ENCODE measurements at places on chromosomes 12 and 14.

DNA sequence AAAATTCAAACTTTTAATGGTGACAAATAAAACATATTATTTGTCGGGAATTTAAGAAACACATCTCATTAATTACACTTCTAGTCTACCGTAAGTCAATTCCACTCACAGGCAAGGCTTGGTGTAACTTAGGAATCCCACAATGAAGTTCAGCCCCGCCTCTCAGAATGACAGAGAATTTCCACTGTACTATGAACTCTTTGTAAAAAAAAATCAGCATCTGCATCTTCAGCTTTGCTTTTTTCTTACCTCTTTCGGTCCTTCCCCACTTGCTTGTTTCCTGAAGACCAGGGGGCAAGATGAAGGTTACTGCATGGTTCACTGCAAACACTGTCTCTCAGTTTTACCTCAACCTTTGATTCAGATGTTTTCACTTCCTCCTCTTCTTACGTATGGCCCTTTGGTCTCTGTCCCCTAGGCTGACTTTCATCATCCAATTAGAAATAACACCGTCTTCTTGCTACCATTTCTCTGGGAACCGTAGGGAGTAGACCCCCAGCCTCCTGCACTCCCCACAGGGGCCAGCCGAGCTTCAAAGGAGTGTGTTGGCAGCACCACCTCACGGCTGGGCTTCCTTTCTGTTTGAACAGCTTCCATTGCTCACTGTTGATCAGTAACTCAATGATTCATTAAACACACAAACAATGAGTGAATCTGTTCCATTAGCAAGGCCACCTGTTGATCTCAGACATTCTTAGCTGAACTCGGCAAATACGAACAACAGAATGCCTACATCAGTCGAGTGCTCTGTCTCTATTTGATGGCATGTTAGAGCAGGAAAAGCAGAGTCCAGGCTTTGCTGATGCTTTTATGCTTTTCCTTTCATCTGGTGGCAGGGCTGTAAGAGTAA lies 343.0 kb downstream of the BMP4 start:
- peak; percentile 69 for DNase-seq

DNA sequence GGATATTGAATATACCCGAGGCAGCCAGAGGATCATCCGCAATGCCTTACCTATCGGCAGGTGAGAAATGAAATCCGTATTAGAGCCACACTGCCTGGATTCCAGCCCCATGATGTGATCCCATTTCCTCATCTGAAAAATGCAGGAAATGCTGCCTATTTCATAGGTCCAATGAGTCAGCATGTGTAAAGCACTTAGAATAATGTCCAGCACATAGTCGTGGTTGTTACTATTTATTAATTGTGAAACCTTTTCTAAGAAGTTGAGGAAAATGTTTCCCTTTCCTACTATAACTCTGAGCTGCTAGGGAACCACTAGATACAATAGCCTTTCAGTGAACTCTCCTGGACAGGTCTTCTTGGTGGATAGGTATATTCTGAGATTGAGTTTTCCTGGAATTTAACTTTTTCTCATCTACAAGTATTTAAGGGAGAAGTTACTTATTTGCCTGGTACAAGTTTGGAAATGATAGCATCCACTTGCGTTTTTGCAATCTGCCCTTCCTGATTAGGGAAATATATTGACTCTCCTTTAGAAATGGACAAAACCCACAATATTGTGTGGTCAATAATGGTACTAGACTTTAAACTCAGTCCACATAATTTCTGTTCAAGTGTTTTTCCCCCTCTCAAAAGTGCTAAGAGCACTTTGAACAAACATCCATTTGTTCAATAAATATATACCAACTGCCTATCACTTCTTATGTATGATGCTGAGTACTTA lies 12.2 kb downstream of the POLR3B start:
- DNase-seq, result peak; percentile 55

DNA sequence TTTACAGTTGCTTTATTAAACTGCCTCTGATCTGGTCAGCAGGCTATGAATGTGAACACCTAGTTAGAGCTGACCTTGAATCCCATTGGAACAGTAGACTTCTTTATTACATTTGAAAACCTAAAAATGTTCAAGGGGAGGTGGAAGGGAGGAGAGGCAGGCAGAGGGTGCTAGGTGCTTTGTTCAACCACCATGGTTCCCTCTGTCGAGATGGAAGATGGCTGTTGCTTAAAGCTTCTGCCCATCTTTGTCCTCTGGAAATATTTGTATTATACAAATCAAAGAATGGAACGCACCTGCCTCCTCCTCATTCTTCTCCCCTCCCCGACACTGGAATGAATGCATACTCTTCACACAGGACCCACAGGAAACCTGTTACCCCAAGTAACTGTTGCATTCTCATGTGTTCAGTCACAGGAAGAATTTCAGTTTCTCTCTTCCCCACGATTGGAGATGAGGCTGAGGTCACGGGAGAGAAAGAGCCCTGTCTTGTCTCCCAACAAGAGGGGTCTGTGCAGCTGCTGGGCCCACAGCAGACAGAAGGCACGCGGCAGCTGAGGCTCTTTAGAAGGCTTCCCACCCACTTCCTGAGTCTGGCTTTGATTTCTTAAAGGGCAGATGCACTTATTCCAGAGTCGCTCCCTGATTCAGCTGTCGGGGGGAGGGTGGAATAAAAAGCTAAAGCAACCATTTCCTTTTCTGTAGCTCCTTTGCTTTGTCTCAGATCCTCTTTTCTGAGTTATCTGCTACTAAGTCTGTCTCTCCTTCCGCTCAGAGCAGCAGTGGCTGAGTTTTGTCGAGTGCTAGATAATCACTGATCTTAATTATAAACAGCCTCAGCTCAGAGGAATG lies 217.9 kb upstream of the BTG1 start:
- no peak for DNase-seq

DNA sequence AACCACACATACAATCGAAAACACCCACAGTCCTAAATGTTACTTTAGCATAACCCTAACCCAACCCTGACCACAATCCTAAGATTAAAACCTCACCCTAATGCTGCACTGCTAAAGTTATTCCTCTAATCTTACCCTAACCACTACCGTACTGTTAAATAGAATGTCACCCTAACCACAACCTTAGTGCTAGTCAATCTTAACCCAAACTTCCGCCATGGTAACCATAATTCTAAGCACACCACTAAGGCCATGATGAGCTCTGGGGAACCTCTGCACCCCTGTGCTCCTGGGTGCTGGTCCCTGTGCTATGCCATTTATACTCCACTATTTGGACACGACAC lies 38.0 kb downstream of the LTBP2 start:
- DNase-seq, result no peak

GRCh38 chr12:56042843-56043242 lies 1.1 kb downstream of the RPS26 start:
- DNase-seq, result no peak

- DNase-seq, result peak; percentile 86
Observed at GRCh38 chr12:31749024-31749704, 20.3 kb upstream of the AMN1 start.

DNA sequence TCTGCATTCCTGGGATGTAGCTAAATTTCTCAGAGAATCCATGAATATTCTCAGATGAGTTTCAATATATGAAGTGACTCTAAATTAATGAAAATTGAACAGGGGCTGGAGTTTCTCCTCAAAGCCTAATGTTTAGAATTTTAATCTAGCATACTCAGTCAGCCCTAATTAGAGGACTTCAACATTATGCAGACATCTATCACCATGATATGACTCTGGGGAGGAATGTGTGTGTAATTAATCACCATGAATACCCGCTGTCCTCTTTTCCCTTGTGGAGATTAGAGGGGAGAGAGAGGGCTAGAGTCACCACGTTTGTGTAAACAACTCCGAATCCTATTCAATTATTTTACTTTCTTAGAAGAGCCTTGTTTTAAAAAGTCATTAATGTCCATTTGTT lies 698.6 kb upstream of the MDGA2 start:
- no peak for DNase-seq

- DNase-seq, result no peak
Observed at GRCh38 chr14:34212172-34212929, 249.7 kb downstream of the SPTSSA start.

- DNase-seq, result no peak
Observed at GRCh38 chr14:60204104-60204842, 39.1 kb upstream of the DHRS7 start.

DNA sequence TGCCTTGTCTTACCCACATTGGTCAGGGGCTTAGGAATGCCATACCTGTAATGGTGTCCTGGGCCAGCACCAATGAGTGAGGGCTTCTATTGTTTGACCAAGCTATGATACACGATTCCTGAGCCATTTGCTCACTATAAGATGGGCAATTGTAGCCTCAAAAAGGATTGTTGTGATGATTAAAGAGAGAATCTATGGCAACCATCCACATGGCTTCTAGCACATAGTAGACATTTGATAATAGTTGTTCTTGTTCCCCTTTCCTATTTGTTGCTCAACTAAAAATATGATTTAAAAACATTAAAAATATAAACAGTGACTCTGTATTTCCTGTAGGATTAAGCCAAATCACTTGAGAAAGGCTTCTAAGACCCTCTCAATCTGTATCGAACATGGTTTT lies 366.1 kb downstream of the PCNX1 start:
- DNase-seq, result no peak

DNA sequence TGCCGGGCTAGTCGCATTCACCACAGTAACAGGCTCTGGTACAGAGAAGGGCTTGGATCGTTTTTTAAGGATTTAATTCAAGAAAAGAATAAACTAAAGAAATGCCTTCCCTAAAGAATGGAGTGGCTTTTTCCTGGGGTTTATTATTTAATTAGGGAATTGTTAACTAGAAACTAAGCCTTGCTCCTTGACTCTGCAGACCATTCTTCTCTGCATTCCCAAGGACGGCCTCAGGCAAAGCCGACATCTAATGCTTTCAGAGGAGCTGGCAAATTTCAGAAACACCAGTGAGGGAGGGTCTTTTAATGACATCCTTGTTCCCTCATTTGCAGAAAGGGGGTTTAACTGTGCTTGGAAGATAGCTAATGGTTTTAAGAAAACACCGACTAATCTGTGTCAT lies 174.0 kb downstream of the EGLN3 start:
- DNase-seq, result no peak

- DNase-seq, result no peak
Observed at GRCh38 chr12:125518074-125518473, 452.8 kb downstream of the AACS start.
